ENCODE measurements at places on chromosomes 7 and 10.

DNA sequence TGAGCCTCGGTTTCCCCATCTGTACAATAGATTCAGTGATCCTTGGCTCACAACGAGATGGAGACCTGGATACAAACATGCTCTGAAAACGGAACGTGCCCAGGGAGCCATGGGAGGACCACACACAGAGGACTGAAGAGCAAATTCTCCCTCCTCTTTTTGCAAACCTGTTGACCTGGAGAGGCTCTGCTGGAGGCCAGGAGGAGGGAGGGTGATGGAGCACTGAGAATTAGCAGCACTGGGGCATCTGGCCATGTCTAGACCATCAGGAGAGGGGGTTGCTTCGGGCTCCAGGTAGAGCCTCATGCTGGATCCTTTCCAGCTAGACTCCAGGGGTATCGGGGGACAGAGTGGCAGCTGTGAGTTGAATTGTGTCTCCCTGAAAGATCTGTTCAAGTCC is 97.4 kb upstream of the GPR26 start:
- DNase-seq, result no peak

DNA sequence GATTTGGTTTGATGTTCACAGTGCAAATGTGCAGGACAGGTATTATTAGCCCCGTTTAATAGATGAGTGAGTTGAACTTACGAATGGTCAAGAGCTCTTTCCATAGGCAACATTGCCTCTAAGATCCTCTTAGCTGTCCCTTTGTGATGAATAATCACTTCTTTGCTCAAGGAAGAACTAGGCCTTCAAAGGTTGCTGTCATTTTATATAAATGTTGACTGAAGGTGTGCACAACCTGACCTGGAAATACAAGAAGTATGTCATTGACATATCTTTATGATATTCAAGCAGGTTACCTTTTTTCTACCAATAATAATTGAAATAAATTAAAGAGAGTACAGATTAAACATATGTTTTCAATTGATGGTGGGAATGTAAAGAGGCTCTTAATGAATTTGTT is 48.5 kb upstream of the GLCCI1 start:
- DNase-seq, result no peak

- no peak for DNase-seq
These were observed 38.7 kb downstream of the CACNB2 start for GRCh38 chr10:18178854-18179483.

GRCh38 chr10:77228559-77228958 is 409.0 kb downstream of the KCNMA1 start:
- no peak for DNase-seq

- no peak for DNase-seq
These were observed 102.7 kb downstream of the WDR11 start for GRCh38 chr10:120953897-120954296.

GRCh38 chr10:117175215-117175900 is 21.9 kb upstream of the KCNK18 start:
- DNase-seq, result no peak

DNA sequence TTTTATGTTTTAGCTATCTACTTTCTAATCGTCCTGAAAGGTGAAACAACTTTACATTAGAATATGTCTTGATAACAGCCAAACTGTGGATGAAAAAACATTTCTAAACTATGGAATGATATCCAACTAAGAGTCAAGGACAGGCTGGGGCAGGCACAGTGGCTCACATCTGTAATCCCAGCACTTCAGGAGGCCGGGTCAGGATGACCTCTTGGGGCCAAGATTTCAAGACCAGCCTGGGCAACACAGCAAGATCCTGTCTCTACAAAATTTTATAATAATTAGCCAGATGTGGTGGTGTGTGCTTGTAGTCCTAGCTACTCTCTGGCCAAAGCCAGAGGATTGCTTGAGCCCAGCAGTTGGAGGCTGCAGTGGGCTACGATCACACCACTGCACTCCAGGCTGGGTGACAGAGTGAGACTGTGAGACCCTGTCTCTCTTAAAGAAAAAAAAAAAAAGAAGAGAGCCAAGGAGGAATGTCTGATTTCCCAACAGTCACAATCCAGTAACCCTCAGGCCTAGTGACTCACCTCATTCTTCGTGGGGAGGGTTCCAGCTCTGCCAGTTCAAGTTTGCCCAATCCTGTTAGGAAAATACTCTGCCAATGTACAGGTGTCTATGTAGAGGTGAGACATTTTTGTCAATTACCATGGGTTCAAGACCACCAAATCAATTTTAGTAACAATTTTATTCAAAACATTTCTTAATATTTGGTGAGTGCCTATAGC is 14.6 kb upstream of the FZD1 start:
- no peak for DNase-seq

- DNase-seq, result no peak
These were observed 5.2 kb downstream of the CPED1 start for GRCh38 chr7:120993553-120994191.

DNA sequence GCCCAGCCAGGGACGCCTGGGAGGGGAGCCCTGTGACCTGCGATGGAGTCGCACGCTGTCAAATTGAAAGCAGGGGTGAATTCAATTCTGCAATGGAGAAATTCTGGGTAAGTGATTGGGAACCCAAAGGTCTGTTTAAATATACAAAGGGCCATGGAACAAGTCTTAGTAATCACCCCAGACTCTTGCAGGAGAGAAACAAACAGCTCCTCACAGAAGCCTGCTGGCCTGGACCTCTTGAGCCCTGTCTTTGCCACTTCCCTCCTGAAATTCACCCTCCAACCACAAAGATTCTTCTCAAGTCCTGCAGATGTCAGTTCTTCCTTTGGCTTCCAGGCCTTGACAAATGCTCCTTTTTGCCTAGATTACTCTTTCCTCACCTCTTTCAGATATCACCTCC is 97.3 kb downstream of the GLI3 start:
- no peak for DNase-seq

- DNase-seq, result no peak
These were observed 442.5 kb downstream of the KIF20B start for GRCh38 chr10:90143937-90144336.

DNA sequence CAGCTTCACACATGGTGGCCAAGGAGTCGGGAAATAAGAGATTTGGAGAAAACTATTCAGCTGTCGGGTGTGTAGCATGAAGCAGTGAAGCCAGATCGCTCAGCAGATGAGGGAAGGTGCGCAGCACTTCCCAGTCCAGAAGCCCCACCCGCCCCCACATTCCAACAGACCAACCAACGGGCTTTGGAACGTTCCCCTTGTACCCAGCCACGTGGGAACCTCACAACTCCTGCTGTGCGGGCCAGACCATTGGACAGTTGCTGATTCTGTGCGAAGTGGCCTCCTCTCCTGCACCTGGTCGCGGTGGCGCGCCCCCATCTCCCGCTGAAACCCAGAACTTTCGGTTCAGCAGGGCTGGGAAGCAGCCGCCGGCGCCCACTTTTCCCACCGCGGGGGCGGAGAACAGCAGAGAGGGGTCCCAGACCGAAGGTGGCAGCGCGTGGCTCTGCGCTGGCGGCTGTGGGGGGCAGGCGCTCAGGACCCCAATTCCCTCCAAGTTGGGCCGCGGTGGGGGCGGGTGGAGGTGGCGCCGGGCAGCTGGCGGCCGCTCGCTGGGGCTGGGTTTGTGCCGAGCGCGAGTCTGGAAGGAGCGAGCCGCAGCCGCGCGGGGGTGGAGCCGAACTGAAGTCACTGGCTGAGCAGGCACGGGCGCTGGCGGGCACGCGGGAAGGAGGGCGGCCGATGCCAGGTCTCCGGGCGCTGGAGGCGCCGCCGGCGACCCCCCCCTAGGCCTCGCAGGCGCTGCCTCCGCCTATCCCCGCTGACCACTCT is 1301.5 kb upstream of the SORCS1 start:
- DNase-seq, result no peak

- no peak for DNase-seq
These were observed 129.2 kb downstream of the KCND2 start for GRCh38 chr7:120402079-120402767.

- no peak for DNase-seq
These were observed 8.7 kb upstream of the LIPM start for GRCh38 chr10:88793712-88794299.

- DNase-seq, result no peak
These were observed 10.5 kb downstream of the RHBDD2 start for GRCh38 chr7:75889223-75889825.

- no peak for DNase-seq
These were observed 700.5 kb downstream of the GRID1 start for GRCh38 chr10:85666102-85666501.

- DNase-seq, result no peak
These were observed 9.6 kb upstream of the OAT start for GRCh38 chr10:124428207-124428777.

GRCh38 chr10:62352356-62352970 is 21.7 kb upstream of the ZNF365 start:
- DNase-seq, result peak; percentile 58

DNA sequence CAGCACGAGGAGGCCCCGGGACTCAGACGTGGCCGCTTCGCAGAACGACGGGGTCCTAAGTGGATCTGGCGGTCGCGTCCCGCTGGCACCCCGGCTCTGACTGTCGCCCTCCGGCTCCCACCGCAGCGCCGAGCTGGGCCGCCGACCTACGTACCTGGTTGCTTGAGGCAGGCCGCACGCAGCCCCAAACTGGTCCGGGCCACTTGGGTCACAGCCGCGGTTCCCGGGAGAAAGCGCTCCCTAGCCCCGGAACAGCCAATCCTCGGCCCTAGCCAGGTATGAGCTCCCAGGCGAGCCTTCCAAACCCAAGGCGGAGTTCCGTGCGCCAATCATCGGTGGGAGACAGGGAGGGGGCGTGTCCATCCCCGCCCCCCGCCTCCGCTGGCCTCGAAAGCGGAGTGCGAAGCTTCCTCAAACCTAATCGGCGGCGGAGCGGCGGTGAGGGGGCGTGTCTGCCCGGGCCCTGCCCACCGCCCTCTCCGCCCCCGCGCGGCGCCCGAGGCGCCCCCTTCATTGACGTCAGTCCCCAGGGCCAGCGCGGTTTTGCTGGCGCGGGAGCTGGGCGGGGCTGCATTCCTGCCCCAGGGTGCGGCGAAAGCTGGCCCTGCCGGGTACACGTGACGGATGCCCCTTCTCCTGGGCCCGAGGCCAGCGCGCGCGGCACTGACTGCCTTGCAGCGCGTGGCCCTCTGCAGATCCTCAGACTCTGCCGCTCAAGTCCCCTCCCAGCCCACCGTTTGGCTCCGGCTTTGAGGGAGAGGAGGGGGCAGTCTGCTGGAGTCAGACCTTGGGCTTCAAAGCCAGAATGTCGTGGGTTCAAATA is at the start of gene AVPI1:
Gene AVPI1 (minus strand): TSS at position 280 of the 823 bp plus-strand sequence. CDS start 7,336 bp downstream, outside the sequence.
- peak; percentile 89 for DNase-seq

- DNase-seq, result no peak
These were observed 93.2 kb upstream of the MYL10 start for GRCh38 chr7:101722247-101722646.

DNA sequence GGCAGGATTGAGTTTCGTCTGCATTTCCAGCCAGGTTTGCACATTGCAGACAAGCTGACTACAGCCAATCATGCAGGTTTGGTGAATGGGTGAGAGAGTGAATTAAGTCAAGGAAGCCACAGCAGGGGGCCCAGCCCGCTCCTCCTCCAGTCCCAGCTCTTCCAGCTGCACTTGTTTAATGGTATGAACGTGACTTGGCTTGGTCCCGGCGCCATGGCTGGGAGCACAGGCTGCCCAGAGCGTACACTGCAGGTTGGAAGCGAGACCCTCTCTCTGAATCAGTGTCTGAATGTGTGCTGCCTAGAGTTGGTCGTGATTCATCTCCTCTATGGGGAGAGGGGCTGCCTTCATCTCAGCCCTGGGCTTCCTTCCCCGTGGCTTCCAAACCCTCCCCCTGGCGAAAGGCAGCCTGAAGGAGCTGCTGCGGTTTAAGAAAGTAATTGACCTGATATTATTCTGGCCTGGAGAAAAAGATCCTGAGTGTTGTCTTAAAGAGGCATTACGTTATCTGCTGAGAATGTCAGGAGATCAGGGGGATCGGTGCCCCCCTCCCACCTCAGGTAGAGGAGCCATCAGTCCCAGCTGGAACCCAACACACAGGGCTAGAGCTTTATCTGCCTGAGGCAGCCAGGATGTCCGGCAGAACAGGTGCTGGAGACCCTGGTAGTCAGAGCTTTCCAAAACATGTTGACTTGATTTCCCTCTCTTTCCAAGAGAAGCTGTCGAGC is 132.1 kb downstream of the COL26A1 start:
- no peak for DNase-seq

DNA sequence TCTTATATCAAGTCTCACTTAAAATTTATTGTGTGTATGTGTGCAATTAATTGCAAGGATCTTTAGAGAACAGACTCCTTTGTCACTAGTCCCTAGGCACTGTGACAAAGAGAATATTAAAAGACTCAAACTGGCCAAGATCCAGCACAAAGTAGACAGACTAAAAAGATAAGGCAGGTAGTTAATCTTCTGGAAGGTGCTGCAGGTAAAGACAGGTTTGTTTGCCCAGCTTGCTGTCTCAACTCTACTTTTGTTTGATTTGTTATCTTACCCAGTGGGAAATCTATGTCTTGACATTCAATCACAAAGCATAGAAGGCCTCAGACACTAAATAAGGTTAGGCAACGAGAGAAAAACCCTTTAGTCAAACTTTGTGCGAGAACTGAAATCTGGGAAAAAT is 807.9 kb upstream of the LRRN3 start:
- no peak for DNase-seq

DNA sequence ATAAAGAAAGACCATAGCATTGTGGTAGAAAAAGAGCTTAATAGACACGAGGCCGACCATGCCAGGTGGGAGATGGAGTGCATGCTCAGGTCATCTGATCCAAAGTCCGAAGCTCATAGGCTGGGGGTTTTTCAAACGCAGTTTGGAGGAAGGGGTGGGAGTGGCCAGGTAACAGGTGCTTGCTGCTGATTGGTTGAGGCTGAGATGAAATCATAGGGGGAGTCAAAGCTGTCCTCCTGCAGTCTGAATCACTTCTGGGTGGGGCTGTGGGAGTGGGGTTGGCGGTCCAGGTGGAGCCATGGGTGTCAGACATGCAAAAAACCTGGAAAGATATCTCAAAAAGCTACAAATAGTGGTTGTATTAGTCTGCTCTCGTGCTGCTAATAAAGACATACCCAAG is 2.8 kb upstream of the ERCC6 start:
- DNase-seq, result no peak

- no peak for DNase-seq
These were observed 2.1 kb upstream of the BNIP3 start for GRCh38 chr10:131983780-131984179.

- DNase-seq, result peak; percentile 73
These were observed 78.9 kb downstream of the MKI67 start for GRCh38 chr10:128047351-128047750.

GRCh38 chr10:31963589-31963980 is 35.0 kb upstream of the ARHGAP12 start:
- no peak for DNase-seq

DNA sequence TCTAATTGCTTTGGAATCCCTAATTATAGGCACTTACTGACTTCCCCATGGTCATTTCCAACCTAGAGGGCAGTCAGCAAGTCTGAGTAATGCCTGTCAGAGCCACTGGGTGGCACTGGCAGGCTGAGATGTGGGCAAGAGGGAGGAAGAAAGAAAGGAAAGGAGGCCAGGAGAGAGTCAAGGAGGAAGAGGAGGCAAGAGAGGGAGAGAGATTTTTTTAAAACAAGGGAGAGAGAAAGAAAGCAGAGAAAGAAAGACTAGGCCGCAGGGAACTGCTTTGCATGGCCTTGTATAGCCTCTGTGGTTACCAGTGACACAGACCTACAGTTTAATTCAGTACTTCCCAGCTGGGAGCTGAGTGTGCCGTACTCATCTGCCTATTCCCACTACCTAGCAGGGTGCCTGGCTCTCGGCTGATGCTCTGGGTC is 210.4 kb upstream of the ADO start:
- peak; percentile 44 for DNase-seq

Measured in activated CD4-positive, alpha-beta T cell treated with anti-CD3 and anti-CD28 coated beads, Interleukin-2, amount 50 U/mL, for 24 hours (primary cell).